BJ (cell line): ENCODE measurements at places on chromosomes 16 and 17. TPM values are rescaled to one million over a fixed set of nuclear protein-coding genes. Genes with fewer than 3 reads are reported as not detected.

SMIM36 gene
- not detected in 2 replicates for polyA plus RNA-seq

OMG gene
- polyA plus RNA-seq, result 0.13 and 0.21 TPM in 2 replicates

TERB1 gene
- polyA plus RNA-seq, result 0.07 TPM in 1 of 2 replicates, not detected in the other

NGFR gene
- 0.07 and 0.10 TPM in 2 replicates for polyA plus RNA-seq

GTF3C1 gene
- polyA plus RNA-seq, result 22.8 and 35.8 TPM in 2 replicates

TEKT1 gene
- polyA plus RNA-seq, result not detected in 2 replicates

HOXB5 gene
- not detected in 2 replicates for polyA plus RNA-seq

NPIPB2 gene
- 6.4 and 8.9 TPM in 2 replicates for polyA plus RNA-seq

GNGT2 gene
- polyA plus RNA-seq, result 0.45 and 0.66 TPM in 2 replicates

KRTAP4-1 gene
- 0.12 TPM in 1 of 2 replicates, not detected in the other for polyA plus RNA-seq

TMEM114 gene
- not detected in 2 replicates for polyA plus RNA-seq

NT5C gene
- 38.3 and 61.8 TPM in 2 replicates for polyA plus RNA-seq

ABI3 gene
- 0.71 and 1.5 TPM in 2 replicates for polyA plus RNA-seq

TAX1BP3 gene
- 137 and 207 TPM in 2 replicates for polyA plus RNA-seq

MYH8 gene
- polyA plus RNA-seq, result not detected in 2 replicates

DNAH9 gene
- polyA plus RNA-seq, result not detected in 2 replicates

TPSB2 gene
- not detected in 2 replicates for polyA plus RNA-seq
